ENCODE measurements at places on chromosomes 7 and 10.

- DNase-seq = no peak
These were observed 199.0 kb upstream of the ZMIZ1 start for GRCh38 chr10:78869508-78870454.

GRCh38 chr7:1210321-1210978 is 22.2 kb upstream of the UNCX start:
- no peak for DNase-seq

GRCh38 chr7:137882261-137882668 is 35.5 kb upstream of the DGKI start:
- DNase-seq = no peak

GRCh38 chr10:33005322-33006301 is 47.6 kb upstream of the ITGB1 start:
- DNase-seq = no peak

GRCh38 chr7:90453931-90454330 is 15.5 kb upstream of the PTTG1IP2 start:
- no peak for DNase-seq

DNA sequence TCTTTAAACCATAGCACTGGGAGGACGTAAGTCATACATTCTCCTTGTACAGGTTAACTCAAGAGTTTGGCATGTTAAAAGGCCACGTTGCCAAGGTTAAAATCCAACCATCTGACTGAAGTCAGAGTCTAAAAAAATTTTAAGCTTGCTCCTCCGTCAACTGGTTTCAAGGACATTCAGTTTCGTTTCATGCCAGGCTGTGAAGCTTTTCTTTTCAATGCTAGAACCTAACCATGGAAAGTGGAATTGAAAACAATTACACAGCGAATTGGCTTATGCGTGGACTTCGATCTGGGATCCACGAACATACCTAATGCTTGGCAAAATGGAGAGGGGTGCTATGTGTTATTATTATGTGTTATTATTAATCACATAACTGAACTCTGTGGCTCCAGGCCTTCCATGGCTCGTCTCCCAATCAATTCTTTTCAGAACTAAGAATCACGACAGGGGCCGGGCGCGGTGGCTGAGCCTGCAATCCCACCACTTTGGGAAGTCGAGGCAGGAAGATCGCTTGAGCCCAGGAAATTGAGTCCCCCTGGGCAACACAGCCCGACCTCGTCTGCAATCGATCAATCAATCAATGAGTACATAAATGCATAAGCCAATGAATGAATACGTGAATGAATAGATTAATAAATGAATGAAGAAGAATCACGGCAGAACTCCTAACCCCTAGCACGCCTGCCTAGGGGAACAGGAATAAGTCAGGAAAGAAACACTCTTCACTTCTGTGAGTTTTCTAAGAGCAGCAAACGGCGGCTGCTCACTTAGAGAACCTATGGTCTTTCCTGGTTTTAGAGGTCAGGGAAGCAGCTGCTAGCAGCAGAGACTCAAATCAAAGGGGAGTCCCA is 733 bp upstream of the ARL5B start:
- DNase-seq = no peak

DNA sequence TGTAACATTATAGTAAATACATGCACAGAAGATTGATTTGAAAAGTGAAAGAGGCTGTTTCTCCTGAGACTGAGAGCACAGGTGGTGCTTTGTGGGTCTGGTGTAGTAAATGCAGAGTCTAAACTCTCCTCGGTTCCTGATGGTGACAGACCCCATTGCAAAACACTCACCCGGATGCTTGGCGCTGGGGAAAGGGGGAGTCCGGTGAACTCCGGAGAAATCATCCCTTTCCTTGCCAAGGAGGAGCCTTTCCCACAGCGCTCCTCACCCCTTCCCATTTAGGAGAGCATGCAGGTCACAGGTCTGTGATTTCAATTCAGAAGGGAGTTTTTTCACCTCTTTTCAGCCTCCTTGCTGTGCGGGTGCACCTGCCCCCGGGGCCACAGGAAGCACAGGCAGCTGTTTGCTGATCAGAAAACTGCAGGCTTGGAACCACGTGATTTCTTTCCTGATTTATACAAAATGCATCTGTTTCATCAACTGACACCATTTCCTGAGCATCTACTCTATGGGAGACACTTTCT is 75.6 kb upstream of the LYZL2 start:
- DNase-seq = no peak

GRCh38 chr10:6008497-6009142 is 31.3 kb upstream of the IL15RA start:
- DNase-seq = no peak

- DNase-seq = no peak
These were observed 58.7 kb upstream of the NANOS1 start for GRCh38 chr10:118970770-118971169.

DNA sequence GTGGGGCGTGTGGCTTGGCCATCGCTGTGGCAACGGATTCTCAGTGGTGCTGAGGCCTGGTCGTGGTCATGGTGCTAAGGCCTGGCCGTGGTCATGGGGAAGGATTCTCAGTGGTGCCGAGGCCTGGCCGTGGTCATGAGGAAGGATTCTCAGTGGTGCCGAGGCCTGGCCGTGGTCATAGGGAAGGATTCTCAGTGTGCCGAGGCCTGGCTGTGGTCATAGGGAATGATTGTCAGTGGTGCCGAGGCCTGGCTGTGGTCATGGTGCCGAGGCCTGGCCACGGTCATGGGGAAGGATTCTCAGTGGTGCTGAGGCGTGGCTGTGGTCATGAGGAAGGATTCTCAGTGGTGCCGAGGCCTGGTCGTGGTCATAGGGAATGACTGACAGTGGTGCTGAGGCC is 327.9 kb downstream of the ADARB2 start:
- DNase-seq = no peak

DNA sequence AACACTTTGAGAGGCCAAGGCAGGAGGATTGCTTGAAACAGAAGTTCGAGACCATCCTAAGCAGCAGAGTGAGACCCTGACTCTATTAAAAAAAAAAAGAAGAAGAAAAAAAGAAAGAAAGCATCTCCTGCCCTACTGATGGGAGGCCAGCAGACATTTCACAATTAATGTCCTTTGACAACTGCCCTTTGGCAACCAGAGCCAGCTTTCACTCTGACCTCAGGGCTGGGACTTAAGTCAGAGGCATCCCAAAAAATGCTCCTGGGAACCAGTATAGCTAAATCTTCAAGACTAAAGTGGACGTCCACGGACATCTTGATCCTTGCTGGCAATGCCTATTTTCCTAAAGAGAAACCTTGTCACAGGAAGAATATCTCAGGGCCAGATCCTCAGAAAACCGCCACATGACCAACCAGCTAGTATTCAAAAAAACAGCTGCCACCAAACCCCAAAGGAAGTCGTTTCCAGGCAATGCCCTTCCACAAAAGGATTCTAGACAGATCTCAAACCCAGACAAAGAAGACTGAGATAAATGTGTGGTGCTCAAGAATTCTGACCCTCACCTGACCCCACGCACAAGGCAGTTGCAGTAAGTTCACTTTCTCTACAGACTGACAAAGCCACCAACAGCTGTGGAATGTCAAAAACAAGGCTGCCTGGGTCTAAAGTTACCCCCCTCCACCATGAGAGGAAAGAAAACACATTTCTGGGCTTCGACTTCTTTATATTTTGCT is 18.4 kb downstream of the GFRA1 start:
- DNase-seq = no peak

DNA sequence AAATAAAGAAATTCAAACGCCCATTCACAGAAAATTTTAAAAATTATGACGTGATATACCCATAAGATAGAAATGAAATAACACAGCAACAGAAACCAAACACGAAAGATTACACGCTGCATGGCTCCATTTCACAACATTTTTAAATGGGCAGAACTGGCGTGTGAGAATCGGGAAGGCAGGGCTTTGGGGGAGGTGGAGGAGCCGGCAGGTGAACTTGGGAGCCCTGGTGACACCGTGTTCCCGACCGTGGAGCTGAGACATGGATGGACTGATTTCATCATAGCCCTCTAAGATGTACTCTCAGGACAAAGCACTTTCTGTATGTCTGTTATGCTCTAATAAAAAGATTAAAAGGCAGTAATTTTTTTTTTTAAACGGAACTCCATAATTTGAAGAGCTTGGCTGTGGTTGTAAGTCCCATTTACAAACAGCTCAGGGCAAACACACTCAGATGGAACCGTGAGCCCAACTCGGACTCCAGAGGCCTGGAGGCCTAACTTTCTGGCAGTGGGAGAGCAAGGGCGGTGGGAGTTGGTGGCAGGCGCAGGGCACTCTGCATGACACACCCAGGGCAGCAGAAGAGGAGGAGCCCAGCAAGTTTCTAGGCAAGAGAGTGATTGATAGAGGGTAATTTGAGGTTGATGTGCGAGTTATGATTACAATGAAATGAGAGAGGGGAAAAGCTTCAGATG is 203.4 kb downstream of the MAD1L1 start:
- no peak for DNase-seq

DNA sequence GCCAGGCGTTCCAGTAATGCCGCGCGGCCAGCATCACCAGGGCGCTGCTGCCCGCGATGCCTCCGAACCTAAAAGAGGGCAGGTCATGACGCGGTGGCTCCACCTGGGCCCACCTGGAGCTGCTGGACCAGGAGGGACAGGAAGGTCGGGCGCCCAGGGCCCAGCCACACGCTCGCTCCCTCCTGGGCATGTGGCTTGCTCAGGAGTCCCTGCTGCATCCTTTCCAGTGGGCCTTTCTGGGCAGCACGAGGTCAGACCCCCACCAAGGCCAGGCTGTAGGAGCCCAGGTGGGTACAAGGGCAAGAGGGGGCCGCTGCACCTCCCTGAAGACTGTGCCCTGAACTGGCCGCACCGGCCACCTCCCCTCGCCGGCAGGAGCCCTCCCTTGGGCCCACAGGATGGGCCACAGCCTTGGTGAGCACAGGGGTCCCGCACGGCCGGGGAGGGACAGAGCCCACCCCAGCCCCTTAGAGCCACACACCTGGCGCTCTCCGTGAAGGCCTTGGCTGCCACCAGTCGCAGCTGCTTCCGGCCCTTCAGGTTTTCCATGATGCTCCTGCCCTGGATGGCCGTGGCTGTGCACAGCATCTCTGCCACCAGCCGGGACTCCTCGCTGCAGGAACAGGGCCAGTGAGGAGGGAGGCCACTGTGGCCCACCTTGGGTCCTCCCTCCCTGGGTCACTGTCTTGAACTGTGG is 43.2 kb downstream of the CFAP46 start:
- DNase-seq = no peak

DNA sequence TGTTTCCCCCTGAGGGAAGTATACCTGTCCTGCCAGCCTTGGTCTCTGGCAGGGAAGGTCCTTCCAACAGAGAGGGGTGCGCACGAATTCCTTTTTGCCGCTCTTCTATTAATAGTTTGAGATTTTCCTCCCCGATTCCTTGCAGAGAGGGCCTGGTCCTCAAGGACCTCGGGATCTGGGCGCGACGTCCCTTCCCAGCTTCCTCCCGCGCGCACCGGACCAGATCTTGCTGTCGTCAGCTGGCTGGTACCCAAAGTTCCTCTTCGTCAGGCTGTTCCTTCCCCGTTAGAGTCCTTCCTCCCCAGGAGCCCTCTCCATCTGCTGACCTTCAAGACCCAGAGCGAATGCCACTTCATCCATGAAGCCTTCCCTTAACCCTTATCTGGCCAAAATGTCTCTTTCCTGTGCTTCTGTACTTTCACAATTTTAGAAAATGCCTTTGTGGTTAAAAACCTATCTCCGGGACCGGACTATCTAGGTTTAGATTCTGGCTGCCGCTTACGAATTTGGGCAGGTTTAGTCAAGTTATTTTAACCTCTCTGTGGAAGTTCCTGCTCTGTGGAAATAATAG is 851 bp upstream of the GOT1 start:
- DNase-seq = no peak

DNA sequence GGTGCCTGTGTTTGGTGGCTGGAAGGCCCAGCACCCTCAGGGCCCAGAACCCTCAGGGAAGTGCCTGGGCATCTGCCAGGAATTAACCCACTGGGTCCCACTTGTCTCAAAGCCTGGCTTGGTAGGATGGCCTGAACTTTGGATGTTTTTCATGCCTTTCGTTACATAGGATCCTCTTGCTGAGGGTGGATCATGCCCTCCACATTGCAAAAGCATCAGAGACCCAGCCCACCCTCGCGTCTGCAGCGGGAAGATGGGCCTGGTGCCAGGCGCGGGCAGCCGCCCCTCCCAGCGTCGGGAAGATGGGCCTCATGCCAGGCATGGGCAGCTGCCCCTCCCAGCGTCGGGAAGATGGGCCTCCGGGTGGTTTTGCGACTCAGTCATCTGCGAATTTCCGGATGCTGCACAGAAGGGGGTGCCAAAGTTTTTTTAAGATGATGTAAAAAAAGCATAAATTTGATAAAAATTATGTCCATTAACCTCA is 51.9 kb upstream of the PRKAR1B start:
- DNase-seq = no peak

DNA sequence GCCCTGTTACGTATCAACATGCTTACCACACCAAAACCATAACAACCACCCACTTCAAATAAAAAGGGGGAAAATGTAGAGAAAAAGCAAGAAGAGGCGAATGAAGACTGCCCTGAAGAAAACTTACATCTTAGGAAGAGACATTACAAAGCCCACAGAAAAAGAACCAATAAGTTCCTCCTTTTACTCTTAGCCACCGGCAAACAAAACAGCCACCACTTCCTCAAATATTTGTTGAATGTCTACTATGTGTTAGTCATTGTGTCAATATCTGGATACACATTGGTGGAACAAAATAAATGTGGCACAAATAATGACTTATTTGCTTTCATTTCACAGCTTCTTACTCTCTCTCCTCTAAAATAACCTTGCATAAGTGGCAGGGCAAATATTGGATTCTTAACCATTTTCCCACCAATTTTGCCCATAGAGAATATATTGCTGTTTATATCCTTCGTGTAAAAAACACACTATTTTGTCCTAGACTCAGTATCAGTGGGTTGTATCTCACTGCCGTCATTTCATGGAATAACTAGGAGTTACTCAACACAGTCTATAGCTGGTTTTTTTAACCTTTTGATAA is 106.8 kb downstream of the ANK3 start:
- DNase-seq = no peak

GRCh38 chr10:62636825-62637248 is 167.7 kb upstream of the ADO start:
- DNase-seq = no peak

DNA sequence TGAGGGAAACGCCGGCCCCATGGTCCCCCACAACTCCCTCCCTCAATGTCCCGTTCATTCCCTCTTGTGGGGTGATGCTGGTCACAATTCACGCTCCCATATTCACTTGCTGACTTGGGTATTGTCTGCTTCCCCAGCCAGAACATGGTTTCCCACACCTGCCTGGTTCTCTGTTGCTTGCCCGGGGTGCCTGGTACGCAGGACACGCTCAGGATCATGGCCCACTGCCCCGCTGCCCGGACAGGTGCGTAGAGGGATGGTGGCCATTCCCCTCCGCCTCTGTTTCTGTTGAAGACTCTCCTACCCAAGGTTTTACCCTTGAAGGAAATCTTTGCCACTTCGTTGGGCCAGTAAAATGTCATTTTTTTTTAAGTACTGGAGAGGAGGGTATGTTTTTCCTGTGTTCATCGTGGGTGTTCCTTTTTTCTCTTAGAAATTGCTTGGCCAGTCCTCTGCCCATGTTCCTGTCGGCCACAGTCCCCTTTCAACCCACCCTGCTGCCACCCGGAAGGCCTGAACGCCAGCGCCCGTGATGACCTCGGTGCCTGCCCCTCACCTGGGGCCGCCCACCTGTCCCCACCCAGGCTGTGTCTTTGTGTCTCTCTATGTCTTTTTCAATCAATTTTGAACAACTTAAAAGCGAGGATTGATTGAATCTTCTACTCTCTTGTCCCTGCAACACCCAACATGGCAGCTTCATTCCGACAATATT is 38.2 kb downstream of the FOXL3 start:
- DNase-seq = no peak
